Vagina (tissue), 2 donors: ENCODE measurements at places on chromosomes 1 and 21.

DNA sequence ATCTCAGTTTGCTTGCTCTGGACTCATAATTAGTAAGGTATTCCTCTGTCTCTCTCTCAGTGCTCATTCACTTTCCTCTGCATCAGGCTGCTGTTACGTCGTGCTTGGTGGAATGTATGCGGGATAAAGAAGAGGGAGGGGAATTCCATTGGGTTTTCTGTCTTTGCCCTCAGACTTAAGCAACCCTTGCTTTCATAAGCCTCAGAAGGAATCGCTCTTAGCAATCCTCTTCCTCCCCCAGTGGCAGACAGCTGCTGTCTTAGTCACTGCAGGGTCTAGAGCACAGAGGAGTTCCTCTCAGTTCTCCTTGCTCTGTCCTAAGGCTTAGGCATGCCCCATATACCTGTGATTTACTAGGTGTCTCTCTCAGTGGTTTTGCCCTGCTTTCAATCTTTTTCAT is 19.1 kb upstream of the NTMT2 start:
- DNase-seq = no peak

GRCh38 chr1:41806472-41807155 is 112.1 kb downstream of the HIVEP3 start:
- no peak for DNase-seq

- no peak for DNase-seq
Measured at GRCh38 chr1:31029026-31029425, 36.5 kb downstream of the PUM1 start.

DNA sequence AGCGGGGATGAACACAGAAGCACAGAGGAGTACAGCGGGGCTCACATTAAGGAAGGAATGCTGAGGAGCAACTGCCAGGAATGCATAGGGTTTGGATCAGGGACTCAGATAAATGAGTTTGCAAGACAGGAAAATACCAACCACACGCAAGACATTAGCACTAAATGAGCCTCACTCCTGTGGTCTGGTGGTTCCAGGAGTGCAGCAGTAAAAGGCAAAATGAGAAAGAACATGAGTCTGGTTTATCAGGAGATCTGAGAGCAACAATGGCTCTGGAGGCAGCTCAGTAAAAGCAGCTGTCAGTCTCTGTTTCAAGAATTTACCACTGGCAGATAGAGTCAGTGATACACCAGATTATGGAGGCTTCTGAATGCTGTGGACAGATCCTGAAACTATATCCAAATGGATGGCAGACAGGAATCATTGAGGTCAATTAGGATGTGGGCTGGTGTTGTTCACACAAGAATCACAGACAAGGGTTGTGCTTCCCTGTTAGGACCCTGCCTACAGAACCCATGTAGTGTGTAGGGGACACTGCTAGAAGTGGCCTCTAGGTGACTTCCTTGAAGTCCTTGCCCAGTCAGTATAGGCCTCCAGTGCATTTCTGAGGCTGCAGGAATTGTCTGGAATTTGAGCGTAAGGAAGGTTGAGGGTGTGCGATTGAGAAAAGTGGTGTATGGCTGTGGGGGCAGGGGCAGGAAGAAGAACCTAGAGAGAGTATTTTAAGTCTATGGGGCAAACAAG is 50.3 kb downstream of the CASQ2 start:
- no peak for DNase-seq

DNA sequence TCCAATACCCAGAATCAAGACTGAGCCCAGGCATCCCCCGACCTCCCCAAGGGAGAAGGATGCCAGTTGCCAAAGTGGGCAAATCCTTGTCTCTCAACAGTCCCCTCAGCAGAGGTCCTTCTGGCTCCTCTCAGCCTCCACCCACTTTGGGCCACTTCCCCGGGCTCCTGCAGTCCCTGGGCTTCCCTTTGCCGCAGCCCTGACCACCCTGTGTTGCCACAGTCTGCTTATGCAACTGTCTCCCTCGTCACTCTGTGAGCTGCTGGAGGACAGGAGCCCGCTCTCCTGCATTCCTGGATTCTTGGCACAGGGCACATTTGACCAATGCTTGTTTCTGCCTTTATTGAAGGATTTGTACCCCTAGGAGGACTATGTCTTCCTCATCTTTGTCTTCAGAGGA is 2.9 kb upstream of the LRP8 start:
- DNase-seq = no peak

- no peak for DNase-seq
Measured at GRCh38 chr1:38559446-38560165, 300.0 kb downstream of the RRAGC start.

GRCh38 chr1:205076245-205076761 is 8.0 kb downstream of the TMEM81 start:
- no peak for DNase-seq

DNA sequence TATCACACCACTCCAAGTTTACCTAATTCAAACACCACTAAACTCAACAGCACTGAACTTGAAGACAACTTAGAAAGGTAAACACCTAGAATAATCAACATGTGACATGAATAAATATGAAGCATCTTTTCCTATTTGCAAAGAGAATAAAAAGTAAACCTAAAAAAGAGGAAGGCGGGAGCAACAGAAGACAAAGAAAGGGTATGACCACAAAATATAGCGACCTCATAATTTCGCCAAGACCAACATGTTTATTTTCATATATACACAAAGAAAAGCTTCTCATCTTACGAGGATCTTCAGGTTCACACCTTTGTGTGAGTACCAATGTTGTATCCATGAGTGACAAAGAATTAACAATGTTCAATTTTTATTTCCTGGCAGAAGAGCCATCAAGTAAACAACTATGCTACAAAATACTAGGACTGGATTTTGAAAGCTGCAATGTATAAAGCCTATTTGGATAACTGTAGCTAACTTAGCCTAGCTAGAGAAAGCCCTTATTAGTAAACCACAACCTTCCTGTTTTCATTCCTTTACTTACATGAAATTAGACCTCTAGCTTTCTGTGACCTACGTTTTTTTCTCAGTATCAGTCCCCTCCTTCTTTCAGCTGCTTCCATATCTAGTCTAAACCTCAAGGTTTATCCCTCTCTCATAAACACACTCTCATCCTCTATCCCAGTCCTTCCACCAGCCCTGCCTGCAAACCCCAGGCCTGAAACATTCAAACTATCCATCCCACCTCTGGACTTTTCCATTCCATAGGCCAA is 21.3 kb upstream of the PHTF1 start:
- DNase-seq = no peak

DNA sequence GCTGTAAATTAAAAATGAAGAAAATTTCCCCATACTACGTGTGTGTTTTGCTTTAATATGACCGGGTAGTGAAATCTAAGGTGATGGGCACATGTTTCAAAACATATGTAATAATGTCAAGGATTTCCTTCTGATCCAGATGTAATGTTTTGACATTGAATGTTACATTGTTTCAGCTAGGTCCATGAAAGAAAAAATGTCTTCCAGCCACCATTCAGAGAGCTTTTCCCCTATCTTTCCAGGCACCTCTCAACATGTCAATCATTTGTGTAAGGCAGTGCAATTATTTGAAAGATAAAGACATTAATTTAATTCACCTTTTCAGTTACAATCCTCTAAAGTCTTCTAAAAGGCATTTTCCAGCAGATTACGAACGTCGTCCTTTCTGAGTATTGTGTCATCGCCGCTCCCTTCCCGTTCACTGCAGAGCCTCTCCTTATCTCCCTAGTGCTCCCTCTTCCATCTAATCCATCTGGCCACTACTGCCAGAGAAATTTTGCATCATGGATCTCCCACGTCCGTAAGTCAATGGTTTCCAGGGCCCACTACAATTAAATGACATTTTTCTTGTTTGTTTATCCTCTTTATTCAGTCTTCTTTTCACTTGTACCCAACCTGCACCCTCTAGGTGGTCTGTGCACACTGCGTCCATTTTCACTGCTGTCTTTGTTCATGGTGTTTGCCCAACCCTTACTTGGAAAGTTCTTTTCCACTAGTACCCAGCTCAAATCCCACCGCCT is 1.3 kb upstream of the VAMP3 start:
- no peak for DNase-seq

GRCh38 chr1:237864338-237865244 is 26.1 kb downstream of the ZP4 start:
- DNase-seq = no peak

DNA sequence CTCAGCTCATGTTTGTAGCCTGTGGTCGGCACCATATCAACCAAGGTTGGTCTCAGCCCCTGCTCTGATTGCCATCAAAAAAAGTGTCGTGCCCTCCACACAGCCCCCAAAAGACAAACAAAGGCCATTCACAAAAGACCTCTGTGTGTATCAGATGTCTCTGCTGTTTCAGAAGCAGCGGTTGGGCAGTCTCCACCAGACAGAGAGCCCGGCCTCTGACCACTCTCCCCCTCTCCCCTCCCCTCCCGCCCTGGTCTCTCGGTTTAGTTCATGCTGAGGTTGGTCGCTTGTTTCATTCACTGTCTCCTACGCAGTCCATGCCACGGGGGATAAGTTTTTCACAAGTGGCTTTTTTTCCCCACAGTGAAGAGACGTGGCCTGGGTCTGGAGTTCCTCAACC is 27.1 kb downstream of the ACTA1 start:
- DNase-seq = no peak
